ENCODE measurements at places on chromosomes 4 and X.
A peak's percentile ranks its signal among the peaks of the same experiment; 100 is the strongest.

GRCh38 chr4:149595500-149595899 lies 220.1 kb downstream of the IQCM start:
- DNase-seq, result no peak

- no peak for DNase-seq
Measured at GRCh38 chr4:507745-508512, 8.9 kb downstream of the PIGG start.

DNA sequence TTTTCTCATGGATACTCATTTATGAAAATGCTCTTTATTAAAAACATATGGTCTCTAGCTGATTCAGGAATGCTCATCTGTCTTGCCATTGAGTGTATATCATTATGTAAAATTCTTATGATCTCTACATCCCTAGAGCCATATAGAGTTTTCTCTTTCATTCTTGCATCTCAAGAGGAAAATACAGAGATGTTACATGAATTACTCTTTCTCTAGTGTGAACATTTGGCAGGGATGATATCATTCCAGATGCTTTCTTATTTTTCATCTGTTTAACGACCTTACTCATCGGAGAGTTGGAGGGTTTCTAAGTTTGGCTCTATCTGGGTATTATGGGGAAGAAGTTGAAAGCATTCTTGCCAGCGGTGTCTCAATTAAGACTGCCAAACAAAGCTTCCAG lies 202.9 kb upstream of the SLC7A11 start:
- DNase-seq, result no peak

- DNase-seq, result no peak
Measured at GRCh38 chrX:6279277-6279909, 50.7 kb upstream of the NLGN4X start.

DNA sequence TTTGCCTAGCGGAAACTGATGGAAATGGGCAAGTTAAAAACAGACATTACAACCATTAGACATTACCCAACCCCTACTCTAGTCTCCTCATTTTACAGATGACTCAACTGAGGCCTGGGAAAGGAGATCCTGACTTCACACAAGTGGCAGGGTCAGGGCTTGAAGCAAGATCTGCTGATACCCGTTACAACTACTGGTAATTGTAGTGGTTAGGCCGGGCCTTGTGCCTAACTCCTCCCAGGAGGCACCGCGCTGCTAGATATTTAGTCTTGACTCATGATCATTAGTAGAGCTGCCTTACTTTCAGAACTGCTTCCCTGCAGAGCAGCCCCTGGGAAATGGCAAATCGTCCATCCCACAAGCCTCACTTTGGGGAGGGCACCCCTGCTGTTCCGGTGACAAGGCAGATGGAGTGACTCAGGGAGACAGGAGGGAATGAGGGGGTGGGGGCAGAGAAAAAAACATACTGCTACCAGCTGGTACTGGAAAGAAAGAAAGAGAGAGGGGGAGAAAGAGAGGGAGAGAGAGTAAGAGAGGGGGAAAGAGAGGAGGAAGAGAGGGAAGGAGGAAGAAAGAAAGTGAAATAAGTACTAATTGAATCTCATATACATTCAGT lies 12.2 kb downstream of the ARHGEF6 start:
- DNase-seq, result no peak

DNA sequence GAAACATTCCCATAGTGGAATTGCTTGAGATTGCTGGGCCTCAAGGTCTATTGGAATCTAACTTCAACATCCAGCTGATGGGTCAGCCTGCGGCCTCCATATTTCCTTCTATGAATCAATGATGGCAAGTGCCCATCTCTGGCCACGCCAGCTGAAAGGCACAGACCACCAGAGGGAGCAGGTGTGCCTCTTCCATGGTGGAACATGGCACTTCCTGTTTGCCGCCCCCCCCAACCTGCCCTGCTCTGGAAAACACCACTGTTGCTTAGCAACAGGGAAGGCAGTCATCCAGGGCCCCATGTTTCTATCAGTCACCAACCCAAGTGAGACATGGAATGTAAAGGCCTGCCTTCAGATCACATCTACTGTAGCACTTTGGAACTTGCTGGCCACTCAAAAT lies 11.6 kb downstream of the PAGE4 start:
- peak; percentile 62 for DNase-seq

- no peak for DNase-seq
Measured at GRCh38 chr4:78131403-78131802, 74.3 kb downstream of the FRAS1 start.

- no peak for DNase-seq
Measured at GRCh38 chr4:23945451-23946017, 55.7 kb upstream of the PPARGC1A start.

GRCh38 chr4:146469022-146469421 lies 52.7 kb downstream of the SLC10A7 start:
- DNase-seq, result no peak

- no peak for DNase-seq
Measured at GRCh38 chr4:79585834-79586233, 177.8 kb upstream of the GK2 start.

- DNase-seq, result no peak
Measured at GRCh38 chr4:76984788-76985211, 35.2 kb downstream of the SEPTIN11 start.

DNA sequence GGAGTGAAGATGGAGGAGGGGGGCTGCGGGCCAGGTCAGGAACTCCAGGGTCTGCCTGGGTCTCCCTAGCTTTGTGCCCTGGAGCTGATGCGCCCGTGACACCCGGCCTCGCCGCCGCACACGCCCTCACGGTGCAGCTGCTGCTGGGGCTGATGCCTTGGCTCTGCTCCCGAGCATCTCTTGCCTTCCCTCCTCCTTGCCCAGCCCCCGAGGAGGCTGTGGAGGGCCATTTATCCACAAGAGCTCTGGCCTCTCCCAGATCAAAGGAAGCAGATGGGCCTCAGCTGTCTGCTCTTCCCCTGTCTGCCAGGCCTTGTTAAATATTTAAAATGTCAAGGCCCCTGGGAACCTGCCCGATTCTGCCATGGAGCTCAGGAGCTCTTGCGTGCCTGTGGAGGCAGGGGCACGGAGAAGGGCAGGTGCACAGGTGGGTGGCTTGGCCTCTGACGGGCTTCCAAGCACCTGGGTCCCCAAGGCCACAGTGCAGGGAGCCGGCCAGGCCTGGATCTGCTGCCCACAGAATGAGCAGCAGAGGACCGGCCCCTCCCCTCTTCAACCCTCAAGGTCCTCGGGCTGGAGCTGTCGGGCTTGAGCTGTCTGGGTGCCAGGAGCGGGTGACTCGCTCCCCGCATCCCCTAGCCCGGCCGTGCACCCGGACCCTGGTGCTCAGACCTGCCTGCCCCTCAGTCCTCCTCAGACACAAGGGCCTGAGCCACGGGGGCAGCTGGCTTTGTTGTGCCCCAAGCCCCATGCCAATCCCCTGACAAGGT lies 20.3 kb downstream of the ATP2B3 start:
- DNase-seq, result peak; percentile 61

DNA sequence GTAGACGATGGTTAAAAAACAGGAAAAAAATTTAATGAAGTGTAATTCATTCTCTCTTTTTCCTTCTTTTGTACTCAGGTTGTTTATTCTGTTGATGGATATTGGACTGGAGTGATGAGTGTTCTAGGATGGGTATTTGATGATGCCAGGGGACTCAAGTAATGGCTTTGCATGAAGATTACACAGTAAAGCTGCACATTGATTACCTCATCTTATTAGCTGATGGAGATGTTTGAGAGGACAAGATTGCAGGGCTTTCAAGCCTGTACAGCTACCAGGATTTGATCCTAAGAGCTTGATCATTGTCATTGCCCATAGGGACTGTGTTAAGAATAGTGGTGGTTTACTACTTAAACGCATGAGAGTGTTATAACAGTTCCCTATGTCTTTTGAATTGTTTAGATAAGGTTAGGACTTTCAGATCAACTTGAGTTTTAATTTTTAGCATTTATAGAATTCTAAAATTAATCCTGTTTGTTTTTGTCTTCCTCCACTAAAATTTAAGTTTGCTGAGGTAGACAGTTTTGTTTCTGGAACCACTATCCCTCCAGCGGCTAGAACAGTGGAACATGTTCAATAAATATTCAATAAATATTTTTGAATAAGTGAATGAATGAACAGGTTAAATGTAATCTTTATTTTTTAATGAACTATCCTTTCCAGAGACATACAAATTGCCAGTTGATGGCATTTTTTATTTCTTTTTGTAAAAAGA lies 58.2 kb downstream of the GAB1 start:
- no peak for DNase-seq

DNA sequence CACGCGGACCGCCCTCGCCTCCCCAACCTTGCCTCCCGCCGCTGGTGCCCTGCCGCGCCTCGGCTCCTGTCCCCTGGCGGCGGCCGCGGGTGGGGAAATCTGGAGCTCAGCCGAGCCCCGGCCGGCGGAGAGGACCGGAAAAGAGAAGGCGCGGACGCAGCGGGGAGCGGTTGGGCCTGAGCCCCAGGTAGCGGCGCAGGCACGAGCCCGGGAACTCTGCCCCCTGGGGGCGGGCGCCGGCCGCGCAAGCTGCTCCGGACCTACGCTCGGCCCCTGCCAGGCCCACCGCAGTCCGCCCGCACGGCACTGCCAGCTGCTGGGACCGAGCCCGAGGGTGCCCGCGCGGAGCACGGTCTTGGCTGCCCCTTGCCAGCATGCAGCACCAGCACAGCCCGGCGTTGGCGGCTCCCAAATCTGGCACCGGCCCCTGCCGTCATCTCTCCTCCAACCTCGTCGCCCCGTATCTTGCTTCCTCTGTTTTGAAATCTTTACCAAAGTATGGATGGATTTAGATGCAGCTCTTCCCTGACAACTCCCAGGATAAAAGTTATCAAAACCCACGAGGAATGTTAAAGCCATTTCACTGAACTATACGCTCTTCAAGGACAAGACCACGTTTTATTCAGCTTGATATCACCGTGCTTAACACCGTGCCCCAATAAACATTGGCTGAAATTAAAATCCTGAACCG lies at the start of gene PRSS12:
Gene PRSS12 (minus strand): TSS at position 161 of the 691 bp plus-strand sequence. CDS start 283 bp downstream, outside the sequence.
- DNase-seq, result peak; percentile 95

DNA sequence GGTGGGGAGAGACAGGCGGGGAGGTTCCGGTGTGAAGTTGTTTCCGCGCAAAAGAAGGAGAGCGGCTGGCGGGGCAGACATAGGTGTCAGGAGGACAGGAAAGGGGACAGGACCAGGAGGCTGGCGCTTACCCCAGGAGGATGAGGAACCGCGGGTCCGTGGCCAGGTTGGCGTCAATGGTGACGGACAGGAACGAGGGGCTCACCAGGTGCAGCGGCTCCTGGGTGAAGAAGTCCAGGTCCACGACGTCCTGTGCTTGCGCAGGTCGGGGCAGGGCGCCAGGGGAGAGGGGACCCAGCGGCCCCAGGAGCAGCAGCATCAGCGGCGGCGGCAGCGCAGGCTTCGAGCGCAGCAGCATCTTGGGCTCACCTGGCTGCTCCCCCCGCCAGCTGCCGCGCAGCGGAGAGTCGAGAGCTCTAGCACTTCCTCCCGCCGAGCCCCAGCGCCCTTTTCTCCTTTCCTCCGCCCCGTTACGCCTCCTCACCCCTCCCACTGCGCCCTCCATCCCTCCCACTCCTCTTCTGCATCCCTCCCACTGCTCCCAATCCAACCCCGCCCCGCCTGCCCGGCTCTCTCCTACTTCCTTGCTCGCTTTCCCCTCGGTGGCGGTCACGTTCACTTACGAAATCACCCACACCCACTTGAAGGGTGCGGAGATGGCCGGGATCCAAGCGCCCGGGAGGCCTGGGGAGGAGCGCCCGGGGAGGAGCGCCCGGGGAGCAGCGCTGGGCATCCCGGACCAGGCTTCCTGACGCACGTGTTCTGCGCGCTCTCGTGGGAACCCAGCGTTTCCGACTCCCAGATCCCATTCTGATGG lies at the start of gene HPSE:
Gene HPSE (minus strand): TSS at position 424 of the 817 bp plus-strand sequence. CDS start 66 bp downstream, at position 358.
- peak; percentile 82 for DNase-seq

DNA sequence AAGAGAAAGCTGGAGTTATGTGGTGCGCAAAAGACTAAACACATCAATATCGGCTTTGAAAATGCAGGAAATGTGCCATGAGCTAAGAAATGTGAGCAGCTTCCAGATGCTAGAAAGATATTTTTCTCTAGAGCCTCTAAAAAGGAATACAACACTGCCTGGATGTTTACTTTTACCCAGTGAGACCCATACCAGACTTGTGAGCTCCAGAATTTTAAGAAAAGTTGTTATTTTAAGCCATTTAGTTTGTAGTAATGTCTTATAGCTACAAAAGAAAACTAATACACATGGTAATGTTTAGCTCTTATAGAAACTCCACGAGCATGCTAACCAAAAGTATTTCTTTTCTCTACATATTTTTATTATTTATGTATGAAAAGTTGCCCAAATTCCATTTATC lies 1389.4 kb downstream of the C4orf33 start:
- DNase-seq, result no peak

DNA sequence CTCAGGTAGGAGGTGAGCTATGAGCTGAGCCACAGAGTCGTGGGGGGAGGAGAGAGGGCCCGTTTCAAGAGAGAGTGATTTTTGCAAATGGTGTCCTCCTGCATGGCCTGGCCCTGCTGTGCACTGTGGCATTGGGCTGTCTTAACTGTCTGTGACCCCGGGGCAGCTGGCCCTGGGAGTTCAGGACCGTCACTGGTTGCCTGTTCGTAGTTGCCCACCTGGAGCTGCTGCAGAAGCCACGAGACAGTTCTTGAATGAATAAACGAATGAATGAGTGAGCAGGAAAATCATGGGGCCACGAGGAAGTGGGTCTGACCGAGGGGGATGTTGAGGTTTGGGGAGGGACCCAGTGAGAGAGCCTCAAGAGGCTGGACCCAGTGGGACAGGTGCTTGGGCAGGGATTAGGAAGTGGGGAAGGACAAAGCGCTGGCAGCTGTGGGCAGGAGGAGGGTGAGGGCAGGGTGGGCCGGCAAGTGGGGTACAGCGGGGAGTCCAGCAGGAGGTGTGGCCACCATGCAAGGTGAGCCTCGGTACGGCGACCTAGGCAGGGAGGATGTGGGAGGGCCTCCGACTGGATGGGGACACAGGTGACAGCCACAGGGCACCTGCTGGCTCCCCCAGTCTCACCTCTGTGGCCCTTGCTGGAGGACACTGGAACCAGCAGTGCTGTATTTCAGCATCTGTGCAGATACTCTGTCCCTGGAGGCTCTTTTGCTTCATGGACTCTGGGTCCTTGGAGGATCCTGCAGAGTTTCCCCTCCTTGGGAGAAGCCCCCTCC lies 10.2 kb downstream of the RGS12 start:
- DNase-seq, result no peak

DNA sequence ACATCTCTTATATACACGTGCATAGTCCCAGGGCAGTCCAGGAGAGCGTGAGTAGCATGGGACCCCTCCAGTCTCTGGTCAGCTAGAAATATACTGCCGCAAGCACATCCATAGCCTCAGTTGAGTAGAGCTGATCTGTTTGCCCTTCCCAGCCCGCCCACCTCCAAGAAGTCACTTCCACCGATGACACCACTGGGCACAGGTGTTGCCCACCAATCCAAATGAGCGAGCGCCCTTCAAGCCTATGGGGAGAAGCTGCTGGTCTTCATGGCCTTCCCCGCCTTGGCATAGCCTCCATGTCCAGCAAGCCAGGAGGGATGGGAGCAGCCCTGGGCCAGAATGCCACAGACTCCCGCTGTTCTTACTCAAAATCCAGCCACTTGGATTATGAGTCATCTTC lies 10.2 kb downstream of the DUSP9 start:
- no peak for DNase-seq

- no peak for DNase-seq
Measured at GRCh38 chr4:40193016-40193571, 3.7 kb upstream of the RHOH start.

DNA sequence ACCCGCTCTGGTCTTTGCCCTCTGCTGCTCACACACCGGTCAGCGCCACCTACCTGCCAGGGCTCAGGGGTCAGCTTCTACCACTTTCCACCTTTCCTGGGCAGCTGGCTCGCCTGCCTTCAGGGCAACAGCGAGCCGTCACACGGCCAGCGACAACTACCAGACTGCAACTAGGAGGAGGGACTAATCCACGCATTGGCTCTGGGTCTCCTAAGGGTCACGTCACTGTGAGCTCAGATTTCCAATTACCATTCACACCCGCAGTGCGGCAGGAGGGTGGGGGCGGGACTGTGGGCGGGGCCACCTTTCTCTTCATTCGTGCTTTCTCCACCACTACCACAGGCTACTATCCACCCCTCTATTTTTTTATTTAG lies at the start of gene BEX5:
Gene BEX5 (minus strand): TSS at position 172 of the 374 bp plus-strand sequence. CDS start 1,712 bp downstream, outside the sequence.
- DNase-seq, result peak; percentile 52

Data from D341Med (cell line).